ENCODE measurements at places on chromosomes 11 and 22.
A peak's percentile ranks its signal among the peaks of the same experiment; 100 is the strongest.

GRCh38 chr11:72394416-72394815, 39.9 kb downstream of the CLPB start:
- no peak for DNase-seq

DNA sequence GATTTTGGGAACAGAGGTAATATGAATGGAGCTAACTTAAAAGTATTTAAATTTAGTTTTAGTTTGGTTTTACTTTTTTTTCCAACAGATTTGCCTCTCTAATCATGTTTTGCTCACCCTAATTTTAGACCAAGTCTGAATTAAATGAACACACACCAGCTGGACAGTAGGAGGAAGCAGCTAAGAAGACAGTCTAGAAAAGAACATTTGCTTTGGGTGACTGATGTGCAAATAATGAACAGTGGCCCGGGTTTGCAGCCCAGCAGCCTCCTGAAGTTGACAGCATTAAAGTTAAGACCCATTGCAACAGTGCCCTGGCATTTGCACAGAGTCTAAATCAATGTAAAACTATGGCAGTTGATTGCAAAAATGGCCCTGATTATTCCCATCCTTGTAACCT, 66.4 kb upstream of the SORL1 start:
- no peak for DNase-seq

DNA sequence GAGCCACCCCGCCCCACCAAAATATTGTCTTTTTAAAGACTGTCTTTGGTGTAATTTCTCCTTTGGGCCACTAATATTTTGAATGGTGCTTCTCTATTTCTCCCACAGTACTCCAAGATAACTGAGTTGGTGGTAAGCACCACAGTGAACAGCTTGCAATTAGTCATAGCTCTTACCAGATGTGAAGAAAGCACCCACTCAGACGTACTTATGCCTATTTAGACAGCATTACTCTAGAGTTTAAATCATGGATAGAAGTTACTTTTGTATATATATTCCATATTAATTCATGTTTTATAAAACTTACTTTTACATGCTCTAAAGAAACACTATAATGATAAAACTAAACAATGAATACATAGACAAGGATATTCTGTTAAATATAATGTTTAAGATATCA, 12.7 kb downstream of the ANO3 start:
- DNase-seq = no peak

- DNase-seq = peak; percentile 28
Observed at GRCh38 chr11:121520243-121521144, 67.7 kb upstream of the SORL1-AS1 start.

- no peak for DNase-seq
Observed at GRCh38 chr22:37368058-37368457, 59.2 kb downstream of the ELFN2 start.

- no peak for DNase-seq
Observed at GRCh38 chr11:44367452-44367851, 57.5 kb upstream of the ALX4 start.

- peak; percentile 59 for DNase-seq
Observed at GRCh38 chr11:121886005-121886734, 229.8 kb downstream of the BLID start.

DNA sequence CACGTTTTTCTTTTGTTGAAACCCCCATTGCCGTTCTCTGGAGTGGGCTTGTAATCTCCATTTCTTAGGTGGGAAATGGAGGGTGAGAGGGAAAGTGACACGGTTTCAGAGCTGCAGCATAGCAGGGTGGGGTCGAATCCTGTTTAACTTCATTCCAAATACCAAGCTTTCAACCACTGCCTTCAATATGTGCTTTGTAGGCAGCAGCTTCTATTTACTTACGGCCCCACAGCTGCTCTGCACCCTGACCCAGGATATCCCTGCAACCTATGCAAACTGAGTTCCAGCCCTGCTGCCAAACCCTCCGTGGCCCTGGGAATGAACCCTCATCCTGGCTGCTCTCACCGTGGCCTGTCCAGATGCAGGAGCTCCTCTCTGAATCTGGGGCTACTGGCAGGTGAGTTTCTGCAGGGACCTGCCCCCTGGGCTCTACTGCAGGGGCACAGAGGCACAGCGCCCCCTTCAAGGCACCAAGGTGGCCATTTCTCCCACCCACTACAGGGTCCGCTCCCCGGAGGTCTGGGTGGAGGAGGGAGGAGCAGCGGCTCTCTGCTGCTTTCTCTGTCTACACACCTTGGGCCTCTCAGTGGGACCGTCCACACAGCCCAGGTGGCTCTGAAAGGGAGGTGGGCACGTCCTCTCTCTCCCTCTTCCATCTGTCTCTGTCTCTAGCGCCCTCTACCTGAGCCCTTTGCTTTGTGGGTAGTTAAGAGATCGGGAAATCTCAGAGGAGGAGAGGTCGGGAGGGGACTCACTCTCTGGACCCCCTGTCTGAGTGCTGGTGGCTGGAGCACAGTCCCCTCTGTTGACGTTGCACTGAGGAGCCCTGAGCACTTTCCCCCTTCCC, 279.1 kb downstream of the BRD1 start:
- peak; percentile 13 for DNase-seq

DNA sequence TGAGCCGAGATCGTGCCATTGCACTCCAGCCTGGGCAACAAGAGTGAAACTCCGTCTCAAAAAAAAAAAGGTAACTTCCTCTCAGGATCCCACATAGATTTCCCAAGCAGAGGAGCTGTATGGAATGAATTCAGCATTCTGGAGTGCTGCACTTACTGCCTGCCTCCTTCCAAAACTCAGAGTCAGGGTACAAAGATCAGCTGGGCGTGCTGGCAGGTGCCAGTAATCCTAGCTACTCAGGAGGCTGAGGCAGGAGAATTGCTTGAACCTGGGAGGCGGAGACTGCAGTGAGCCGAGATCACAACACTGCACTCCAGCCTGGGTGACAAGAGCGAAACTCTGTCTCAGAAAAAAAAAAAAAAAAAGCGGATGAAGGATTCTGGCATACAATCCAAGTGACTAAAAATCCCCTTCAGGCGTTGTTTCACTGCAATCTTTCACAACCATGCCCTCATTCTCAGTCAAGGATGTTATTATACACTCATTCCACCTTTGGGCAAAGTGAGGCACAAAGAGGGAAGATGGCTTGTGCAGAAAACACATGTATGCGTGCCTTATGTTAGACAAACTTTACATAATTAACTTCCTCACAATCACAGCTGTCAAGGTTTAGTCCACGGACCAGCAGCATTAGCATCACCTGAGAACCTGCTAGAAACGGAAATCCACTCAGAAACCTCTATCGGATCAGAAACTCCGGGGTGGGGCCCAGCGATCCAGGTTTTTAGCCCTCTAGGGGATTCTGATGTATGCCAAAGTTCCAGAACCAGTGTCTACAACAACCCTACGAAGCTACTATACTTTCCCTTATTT, 1.1 kb upstream of the NOL12 start:
- DNase-seq = no peak

DNA sequence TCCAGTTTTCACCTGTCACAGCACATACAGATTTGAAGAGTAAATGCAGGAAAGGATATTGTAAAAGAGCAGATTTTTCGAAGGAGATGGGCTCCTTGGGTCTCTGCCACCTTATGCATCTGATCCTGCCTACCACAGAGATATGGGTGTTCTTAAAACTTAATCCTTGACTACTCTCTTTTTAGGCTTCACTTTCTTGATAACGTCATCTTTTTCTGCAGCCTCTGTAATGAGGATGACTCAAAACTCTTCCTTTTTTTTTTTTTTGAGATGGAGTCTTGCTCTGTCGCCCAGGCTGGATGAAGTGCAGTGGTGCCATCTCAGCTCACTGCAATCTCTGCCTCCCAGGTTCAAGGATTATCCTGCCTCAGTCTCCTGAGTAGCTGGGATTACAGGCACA, 7.8 kb downstream of the PRR14L start:
- no peak for DNase-seq

- no peak for DNase-seq
Observed at GRCh38 chr11:111714522-111714921, 51.7 kb downstream of the PPP2R1B start.

- no peak for DNase-seq
Observed at GRCh38 chr11:47532597-47533213, 20.2 kb downstream of the CELF1 start.

GRCh38 chr22:42326801-42327200, 56.3 kb upstream of the TCF20 start:
- no peak for DNase-seq

- no peak for DNase-seq
Observed at GRCh38 chr11:100929377-100929776, 200.2 kb downstream of the PGR start.

DNA sequence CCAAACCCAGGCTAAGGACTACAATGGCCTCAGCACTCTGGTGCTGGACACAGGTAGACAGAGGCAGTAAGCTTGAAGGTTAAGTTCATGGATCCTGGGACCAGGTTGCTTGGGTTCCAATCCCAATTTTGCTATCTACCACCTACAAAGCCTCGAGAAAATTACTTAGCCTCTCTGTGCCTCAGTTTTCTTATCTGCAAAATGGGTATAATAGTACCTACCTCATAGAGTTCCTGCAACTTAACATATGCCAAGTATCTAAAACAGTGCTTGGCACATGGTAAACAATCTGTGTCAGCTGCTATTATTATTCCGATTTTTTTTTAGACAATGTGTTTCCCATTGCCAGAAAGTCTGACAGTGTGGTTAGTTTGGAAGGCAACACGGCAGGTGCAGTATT, 37.5 kb downstream of the SYN3 start:
- no peak for DNase-seq

DNA sequence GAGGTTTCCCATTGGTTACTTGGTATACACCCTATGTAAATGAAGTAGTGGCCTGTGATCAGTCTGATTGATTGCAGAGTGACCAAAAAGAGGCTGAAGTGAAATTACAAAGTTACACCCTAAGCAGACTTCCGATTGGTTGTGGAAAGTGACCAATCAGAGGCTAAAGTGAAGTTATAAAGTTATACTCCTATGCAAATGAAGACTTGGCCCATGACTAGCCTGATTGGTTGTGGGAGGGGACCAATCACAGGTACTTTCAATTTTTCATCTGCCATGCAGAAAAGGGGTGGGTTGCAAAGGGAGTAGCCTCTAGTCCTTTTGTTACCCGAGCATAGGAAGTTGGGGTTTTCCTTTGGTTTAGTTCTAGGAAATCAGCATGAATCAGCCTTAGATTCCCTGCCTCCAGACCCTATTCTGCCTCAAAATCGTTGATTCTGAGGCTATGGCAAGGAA, 18.1 kb upstream of the CSTF3 start:
- DNase-seq = no peak

DNA sequence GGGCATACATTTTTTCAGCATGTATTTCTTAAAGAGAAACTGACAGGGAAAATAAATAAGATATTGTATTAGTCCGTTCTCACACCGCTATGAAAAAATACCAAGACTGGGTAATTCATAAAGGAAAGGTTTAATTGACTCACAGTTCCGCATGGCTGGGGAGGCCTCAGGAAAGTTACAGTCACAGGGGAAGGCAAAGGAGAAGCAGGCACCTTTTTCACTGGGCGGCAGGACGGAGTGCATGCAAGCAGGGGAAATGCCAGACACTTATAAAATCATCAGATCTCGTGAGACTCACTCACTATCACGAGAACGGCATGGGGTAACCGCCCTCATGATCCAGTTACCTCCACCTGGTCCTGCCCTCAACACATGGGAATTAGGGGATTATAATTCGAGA, 44.2 kb downstream of the PPFIA1 start:
- DNase-seq = no peak

GRCh38 chr11:72696866-72697700, 22.9 kb upstream of the PDE2A start:
- DNase-seq = no peak

GRCh38 chr11:64406221-64406946, 47.4 kb downstream of the RPS6KA4 start:
- DNase-seq = no peak

DNA sequence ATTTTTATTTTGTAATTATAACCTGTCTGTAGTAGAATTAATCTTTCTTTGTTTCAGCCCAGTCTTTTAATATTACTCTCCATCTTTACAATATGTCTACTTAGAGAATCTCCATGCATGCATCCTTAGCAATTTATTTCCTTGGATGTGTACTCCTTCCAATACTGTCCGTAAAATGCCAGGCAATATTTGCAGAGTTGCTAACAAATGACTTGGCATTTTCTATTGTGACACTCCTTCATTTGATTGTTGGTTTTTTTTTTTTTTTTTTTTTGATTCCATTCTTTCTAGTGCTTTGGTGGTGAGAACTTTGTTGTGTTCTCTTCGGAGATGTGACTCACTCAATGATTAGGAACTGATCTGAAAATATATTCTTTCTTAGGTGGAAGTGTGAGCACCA, 220.3 kb downstream of the CNTN5 start:
- no peak for DNase-seq

GRCh38 chr11:116130122-116130521, 625.9 kb upstream of the CADM1 start:
- no peak for DNase-seq

DNA sequence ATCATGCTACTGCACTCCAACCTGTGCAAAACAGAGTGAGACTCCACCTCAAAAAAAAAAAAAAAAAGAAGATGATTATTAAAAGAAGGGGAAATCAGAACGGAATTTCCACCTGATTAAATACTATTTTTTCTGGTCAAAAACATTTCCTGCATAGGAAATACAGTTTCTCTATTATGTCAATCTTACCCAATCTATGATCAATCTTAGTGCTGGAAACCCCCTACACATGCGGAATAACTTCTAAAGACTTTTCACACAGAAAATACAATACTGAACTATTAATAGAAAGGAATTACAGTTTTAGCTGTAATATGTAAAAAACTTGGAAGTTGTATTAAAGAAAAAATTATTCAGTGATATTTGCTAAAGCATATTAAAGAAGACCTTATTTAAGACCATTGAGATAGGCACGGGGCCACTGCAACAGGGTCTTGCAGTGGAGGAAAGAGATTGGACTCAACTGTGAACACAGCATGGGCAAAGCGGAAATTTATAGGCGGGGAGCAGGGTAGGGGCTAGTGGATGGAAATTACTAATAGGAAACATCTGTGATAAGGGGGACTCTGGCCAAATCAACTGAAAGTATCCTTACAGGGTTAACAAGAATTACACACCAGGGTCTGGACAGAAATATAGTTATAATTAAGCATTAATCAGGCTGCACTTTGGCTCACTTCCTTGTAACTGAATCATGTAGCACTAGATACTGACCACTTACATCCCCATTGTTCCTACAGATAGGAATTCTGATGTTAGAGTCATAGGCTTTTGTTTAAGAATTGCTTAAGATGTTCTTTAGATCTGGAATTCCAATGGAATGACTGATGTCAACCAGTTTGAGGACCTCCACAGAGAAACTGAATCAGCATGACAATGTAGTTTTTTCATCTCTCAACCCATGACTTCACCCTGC, 411.5 kb upstream of the DDI1 start:
- DNase-seq = no peak

Measured in tibial artery (tissue), 4 donors.